ENCODE measurements at places on chromosomes 2 and 18.

- no peak for DNase-seq
Observed at GRCh38 chr2:437756-438393, 150.0 kb upstream of the ALKAL2 start.

DNA sequence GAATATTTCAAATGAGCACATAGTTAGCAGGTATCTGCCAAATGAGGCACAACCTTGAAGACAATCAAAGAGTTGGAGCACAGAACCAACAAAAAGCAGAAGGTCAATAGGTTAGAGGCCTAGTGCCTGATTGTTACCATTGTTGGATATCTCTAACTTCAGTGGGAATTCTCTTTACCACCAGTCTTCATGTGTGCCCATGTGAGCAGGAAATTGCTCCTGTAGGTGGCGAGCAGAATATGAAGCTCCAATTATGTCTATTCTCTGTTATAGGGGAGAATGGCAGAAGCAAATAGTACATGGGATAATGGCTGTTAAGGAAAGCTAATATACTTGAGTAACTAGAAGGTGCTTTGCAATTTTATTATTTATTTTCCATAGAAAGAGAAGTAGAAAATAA lies 14.9 kb upstream of the ZNF385B start:
- DNase-seq, result no peak

GRCh38 chr18:23377669-23378301 lies 75.3 kb upstream of the RIOK3 start:
- peak; percentile 67 for DNase-seq

DNA sequence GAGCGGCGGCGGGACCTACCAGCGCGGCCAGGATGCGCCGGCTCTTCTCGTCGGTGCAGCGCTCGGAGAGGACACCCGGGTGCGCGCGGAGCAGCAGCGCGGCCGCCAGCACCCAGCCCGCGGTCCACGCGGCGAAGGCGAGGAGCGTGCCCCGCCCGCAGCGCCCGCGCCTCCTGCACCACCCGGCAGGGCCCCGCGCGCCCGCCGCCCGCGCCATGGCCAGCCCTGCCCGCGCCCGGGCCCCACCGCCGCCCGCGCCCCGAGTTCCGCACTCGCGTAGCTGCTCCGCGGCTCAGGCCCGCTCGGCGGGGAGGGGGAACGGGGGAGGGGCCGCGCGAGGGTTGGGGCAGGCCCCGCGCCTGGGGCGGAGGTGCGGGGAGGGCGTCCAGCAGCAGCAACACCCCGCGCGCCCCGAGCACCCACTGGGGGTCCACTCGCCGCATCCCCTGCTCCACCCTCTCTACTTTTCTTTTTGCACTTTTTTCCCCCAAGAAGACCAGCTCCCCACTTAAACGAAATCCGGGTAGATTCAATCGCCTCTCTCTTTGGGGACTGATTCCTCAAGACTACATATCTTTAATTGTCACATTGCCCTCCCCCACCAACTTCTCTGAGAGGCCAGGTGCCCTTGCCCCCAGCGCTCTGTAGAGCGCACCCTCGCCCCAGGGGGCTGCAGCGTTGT lies at the start of gene DIPK1C:
TSS of gene DIPK1C (minus strand) at position 266 of the 682 bp plus-strand sequence. CDS start at position 217, 49 bp downstream.
- DNase-seq, result no peak
